ENCODE measurements at places on chromosomes 16 and 17. TPM values are rescaled to one million over a fixed set of nuclear protein-coding genes. Genes with fewer than 3 reads are reported as not detected.

KRT222 gene
- 0.17 TPM for polyA plus RNA-seq

EVPLL gene
- 0.74 TPM for polyA plus RNA-seq

TBC1D26 gene
- 0.59 TPM for polyA plus RNA-seq

DNA sequence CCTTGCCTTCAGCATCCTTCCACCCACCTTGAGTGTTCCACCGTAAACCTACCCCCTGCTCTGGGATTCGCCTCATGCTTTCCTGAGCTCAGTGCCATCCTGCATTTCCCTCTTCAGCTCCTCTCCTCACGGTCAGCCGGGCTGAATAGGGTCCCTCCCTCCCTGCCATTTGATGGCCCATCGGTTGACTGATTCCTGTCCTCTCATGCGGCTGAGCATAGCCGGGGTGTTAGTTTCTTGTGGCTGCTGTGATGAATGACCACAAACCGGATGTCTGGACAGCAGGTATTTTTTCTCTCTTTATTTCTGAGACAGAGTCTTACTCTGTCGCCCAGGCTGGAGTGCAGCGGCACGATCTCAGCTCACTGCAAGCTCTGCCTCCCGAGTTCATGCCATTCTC, 44.1 kb upstream of the MGAT5B start:
- peak; percentile 41 for DNase-seq

GRCh38 chr17:60305141-60305540, 86.8 kb downstream of the USP32 start:
- DNase-seq, result no peak

DNA sequence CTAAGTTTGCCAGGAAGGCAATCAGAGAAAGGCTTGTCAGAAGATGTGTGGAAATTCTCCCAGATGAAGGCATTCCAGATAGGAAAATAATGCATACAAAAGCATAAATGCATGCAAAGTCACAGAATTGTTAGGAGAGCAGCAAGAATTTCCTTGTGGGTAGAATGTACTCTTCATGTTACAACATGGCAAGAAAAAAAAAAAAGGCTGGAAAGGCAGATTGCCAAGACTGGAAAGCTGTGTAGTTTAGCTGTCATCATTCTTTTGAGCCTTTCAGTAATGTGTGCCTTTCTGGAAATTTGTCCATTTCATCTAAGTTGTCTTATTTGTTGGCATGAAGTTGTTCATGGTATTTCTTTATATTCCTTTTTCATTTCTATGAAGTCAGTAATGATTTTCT, 71.0 kb upstream of the EFCAB3 start:
- DNase-seq, result no peak
